ENCODE measurements at places on chromosomes 3 and 15.

DNA sequence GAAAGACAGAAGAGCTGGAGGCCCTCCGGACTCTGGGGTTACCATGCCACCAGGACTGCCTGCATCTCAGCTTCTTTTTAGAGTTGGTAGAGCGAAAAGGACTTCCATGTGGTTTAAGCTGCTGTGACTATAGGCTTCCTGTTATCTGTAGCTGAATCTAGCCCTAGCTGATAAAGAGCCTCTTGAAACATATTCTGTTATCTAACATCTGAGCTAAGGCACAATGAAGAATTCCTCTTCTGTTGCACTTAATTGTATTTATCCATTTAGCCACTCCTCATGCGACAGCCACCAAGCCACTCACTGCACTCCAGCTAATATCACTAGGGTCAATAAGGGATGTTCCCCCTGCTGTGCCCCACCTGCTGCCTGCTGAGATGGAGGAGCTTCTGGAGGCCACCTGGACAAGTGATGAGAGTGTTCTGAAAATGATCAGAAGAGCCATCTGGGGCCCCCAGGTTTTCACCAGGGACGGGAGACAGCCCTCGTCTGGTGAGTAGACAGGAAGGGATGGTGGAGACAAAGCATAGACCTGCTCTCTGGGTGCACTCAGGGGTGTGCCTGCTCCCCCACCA is 94.6 kb upstream of the PLXNA1 start:
- DNase-seq = no peak

- DNase-seq = no peak
Measured at GRCh38 chr15:68206711-68207151, 1.6 kb upstream of the CALML4 start.

DNA sequence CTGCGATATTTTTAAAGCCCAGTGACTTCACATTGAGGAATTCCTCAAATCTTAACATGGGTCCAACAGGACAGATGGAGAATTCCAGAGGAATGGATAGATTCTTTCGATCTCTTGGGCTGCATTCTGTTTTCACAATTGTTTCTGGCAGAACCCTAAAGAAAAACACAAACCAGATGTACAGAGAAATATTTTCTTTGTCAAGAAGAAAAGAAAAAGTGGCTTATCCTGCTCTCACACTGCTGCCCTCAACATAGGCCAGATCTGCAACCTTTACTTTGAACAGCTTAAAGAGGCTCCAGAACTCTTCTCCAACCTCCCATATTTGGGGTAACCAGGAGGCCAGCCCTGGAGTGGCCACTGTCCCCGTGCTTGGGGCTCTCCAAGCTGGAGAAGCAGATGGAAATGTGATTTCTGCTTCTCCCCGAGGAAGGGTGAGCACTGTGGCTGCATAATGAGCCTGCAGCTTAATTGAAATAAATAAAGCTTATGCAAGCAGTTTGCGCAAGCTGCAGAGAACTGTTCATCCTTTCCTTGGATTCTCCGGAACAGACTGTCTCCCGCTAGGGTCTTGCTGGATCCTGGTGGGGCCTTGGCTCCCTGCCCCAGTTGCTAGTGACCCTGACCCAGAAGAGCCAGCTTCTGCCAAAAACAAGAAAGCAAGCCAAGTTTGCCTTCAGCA is 453.2 kb upstream of the PROK2 start:
- no peak for DNase-seq

DNA sequence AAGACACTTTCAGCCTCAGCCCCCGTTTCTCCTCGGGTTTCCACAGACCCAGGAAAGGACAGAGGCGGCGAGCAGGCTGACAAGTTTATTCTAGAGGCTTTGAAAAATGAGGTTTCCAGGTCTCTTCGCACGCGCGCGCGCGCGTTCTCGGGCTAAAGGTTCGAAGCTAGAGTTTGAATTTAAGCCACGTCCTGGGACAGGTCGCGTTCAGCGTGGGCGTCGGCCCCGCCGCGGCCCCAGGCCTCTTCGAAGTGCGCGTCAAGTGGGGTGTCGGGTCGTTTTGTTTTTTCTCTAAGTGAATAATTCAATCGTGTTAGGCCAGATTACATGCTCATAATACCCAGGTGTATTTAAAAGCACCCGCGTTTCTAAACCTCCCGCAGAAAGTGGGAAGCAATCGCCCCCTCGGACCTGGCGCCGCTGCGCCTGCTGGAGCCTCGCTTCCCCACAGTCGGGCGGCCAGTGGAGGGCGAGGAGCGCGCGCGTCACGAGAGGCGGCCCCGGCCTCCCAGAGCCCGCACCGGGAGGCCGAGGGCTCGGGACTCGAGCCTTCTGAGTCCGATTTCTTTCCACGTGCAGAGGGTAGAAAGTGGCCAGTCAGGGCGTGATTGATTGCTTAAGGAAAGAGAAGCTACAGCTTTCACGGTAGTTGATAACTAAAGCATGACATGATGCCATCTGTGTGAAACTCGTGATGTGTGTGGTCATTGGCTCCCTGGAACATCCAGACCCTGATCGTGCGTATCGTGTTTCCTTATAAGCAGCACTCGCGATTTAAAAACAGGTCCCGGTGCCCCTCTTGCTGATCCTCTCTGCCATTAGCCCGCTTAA is 15.8 kb upstream of the SOX2 start:
- no peak for DNase-seq

- no peak for DNase-seq
Measured at GRCh38 chr15:89115547-89115946, 27.3 kb downstream of the ABHD2 start.

DNA sequence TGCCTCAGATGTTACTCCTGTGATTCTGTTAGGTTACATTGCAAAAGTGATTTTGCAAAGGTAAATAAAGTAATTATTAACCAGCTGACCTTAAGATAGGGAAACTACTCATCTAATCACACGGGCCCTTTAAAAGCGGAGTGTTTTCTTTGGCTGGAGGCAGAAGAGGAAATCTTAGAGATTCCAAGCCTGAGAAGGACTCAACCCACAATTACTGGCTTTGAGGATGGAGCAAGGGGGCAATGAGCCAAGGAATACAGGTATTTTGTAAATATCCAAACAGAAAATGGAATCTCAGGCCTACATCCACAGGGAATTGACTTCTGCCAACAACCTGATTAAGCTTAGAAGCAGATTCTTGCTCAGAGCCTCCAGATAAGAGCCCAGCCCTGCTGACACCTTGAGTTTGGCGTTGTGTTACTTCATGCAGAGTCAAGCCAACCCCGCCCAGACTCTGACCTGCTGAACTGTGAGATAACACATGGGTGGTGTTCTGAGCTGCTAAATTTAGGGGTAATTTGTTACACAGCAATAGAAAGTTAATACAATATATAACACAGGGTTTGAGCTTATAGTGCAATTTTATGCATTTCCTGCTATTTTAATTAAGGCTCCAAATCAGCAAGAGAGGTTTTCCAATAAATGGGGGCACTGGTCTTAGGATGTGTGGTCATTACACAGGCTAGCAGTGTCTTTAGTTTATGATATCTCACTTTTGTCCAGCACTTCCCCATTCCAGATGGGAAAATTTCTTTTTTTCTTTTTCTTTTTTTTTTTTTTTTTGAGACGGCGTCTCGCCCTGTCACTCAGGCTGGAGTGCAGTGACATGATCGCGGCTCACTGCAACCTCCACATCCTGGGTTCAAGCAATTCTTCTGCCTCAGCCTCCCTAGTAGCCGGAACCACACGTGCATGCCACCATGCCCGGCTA is 19.5 kb downstream of the NFKBIZ start:
- no peak for DNase-seq

DNA sequence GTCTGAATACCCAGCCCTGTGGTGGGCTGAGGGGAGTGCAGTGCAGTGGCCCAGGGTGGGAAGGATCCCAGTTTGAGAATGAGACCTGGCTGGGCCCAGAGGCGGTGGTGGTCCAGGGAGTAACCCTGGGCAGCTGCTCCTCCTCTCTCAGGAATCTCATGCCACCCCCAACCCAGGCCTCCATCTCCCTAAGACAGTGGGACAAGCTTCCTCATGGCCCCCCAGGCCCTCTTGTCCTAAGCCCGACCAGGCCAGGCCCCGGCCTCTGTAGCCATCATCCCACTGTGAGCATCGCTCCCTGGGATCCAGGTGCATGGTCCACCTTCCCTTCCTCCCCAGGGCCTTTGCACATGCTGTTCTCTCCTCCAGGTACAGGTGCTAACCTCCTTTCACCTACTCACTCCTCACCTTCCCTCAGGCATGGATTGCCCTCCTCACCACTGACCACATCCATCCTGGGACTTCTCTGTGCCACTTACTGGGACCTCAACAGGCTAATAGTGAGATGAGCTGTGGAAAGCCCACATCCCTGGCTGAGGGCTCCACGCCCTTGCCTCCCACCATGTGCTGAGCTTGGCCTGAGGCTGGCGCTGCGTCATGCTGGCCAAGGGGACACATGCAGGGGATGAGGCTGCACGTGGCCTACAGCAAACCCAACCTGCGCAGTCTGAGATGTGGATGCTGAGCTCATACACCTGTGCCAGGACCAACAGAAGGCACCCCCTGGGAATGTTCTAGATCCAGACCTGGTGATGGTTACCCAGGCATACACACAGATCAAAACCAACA is 9.9 kb downstream of the CHDH start:
- DNase-seq = no peak

- DNase-seq = no peak
Measured at GRCh38 chr15:74858369-74858740, 14.8 kb downstream of the SCAMP2 start.

DNA sequence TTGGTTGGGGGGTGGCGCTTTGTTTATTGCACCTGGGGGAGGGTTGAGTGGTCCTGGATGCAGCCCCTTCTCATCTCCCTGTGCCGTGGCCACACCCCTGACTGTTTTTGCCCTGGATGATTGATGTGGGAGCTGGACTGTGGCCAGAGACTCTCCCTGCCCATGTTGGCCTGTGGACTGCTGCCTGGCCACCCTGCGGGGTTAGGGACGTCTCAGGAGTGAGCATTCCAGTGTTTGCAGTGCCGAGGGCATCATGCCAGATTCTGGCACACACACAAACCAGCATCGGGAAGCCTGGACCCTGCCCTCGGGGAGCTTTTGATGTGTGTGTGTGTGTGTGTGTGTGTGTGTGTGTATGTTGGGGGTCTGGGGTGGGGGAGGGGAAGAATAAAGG is 15.8 kb downstream of the APBA2 start:
- DNase-seq = no peak

- peak; percentile 4 for DNase-seq
Measured at GRCh38 chr15:92733934-92734521, 78.5 kb upstream of the FAM174B start.

GRCh38 chr15:68045289-68046265 is 8.5 kb upstream of the PIAS1 start:
- no peak for DNase-seq

- no peak for DNase-seq
Measured at GRCh38 chr3:56189536-56189935, 278.7 kb downstream of the ERC2 start.

Measured in CD4-positive, alpha-beta T cell treated with Interleukin-15 for 4 hours (primary cell).